T-helper 1 cell (primary cell): ENCODE measurements at places on chromosomes 4 and X.

DNA sequence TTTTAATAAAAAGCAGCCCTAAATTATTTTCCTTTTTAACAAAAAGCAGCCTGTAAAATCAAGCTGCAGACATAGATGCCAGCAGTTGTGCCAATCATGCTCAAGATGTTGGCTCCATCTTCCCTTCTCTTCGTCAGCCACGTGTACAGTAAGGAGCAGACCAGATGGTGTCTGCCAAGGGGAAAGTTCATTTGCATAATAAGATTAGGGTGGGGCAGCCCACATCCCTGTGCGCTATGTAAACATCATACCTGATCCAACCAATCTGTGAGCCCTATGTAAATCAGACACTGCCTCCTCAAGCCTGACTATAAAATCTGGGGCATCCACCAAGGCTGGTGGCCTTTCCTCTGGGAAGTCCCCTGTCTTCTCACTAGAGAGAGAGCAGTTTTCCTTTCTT is 23.1 kb upstream of the C1GALT1C1 start:
- no peak for DNase-seq

- no peak for DNase-seq
Measured at GRCh38 chrX:74781507-74782034, 143.7 kb downstream of the NEXMIF start.

GRCh38 chrX:39823854-39824253 is 273.9 kb downstream of the BCOR start:
- no peak for DNase-seq

DNA sequence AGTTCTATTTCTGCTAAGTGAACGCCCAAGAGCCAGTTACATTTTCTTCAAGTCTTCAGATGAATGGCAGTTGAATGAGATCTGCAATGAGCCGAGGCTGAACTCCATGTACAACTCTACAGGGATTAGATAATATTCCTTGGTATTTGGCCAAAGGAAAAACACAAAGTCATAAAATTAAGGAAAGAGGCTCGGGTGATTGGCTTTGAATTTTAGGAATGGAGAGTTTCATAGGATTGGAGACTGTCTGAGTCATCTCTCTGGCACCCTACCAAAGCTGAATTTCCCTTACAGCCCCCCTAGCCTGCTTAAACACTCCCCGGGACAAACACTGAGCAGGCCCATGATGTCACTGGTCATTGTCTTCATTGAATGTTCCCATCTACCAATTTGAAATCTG is 188.0 kb upstream of the C1QTNF7 start:
- DNase-seq = no peak

DNA sequence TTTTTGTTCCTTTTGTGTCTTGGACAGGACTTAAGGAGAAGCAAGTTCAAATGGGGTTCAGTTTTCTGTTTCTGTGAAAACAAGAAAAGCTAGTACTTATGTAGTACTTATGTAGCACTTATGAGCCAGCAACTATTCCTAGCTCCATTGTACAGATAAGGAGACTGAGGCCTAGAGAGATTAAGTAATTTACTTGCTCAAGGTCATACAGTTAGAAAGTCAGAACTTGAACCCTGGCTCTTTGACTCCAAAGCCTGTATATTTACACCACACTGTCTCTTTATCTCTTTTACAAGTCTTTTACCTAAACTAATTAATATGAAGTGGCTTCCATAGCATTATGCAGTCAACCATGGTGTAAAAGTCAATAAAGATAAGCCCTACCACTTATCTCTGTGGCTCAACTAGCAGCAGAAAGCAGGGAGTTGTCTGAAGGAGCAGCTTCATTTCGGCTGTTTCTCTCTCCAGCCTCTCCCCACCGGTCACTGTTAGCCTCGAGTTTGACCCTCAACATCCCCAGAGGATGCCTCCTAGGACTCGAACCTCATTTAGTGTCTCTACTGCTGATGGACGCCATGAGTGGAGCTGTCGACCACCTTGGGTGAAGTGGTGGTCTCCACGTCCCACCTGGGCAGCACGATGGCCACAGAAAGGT is 209.9 kb downstream of the SHROOM3 start:
- DNase-seq = no peak

DNA sequence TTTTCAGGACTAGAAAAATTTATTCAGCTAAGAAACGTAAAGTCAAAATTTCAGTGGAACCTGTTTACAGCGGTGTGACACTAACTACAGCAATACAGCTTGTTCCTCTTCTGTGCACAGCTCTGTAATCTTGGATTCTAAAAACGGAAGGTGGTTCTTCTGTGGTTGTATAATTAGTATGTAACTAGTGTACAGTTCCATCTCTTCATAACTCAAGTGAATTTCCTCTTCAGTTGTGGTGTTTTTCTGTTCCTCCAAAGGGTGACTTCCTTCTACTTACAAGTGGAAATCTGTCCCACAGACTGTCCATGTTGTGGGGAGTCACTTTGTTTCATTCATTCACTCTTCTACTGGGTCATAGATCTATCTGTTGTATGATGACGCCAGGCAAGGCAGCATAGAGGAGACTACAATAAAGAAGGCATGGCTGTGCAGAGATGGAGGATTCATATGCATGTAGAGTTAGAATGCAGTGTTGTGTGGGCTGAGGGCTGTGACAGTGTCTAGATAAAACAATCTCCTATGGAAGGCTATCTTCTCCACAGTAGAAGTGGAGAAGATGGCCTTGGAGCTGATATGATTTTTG is 5.4 kb downstream of the DAPP1 start:
- DNase-seq = no peak

- DNase-seq = no peak
Measured at GRCh38 chr4:84681486-84682274, 98.8 kb downstream of the CDS1 start.

DNA sequence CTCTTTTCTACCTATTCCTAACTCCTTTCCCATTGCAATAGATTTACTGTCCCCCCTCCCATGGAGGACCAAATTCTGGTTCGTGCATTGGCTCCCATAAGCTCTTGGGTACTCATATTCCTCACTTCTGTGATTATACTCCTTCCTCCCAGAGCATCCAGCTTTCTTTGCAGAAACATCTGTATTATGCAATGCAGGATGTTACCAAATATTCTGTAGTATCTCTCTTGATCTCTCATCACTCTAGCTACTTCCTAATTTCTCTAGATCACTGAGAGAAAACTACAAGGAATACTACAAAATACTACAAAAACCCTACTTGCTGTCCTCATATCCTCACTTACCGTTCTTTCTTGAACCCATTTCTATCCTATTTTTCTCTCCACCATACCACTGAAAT is 395.9 kb upstream of the HS3ST1 start:
- no peak for DNase-seq

DNA sequence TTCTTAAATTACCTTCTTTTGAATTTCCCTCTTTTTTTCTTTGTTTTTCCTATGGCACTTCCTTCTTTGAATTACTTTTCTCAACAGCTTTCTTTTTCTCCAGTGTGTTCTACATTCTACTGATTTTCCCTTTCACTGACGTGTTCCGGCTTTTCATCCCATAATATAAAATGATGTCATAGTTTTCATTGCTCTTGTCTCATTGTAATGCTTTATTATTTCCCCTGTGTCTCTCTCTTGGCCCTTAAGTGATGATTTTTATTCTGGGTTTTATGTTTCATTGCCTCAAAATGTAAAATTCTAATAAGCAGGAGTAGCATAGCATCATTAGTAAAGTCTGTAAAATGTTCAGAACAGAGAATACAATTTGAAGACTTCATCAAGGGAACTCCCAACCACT is 299.3 kb downstream of the KCTD8 start:
- no peak for DNase-seq

- no peak for DNase-seq
Measured at GRCh38 chr4:129603241-129603931, 507.4 kb downstream of the C4orf33 start.

- no peak for DNase-seq
Measured at GRCh38 chrX:149630681-149631233, 835 bp downstream of the TMEM185A start.

DNA sequence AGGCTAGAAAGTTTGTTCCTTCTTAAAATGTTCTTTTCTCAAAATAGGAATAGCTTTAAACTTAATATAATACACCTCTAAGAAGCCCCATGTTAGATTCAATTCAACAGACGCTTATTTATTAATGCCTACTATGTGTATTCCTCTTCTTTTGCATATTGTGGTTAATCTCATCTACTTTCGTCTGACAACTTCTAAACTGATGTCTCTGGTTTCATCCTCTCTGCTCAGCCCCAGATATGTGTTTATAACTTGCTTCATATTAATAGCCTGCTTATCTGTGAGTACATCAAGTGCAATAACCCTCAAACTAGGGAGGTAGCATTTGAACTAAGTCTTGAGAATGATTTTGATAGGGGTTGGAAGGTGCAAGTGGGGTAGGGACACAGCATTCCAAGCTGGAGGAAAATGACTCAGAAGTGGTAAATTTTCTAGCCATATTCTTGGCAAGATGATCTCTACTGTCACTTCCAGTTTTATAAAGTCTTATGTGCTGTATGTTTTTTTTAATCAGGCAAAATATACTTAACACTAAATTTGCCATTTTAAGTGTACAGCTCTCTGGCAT is 37.0 kb downstream of the STK26 start:
- no peak for DNase-seq

DNA sequence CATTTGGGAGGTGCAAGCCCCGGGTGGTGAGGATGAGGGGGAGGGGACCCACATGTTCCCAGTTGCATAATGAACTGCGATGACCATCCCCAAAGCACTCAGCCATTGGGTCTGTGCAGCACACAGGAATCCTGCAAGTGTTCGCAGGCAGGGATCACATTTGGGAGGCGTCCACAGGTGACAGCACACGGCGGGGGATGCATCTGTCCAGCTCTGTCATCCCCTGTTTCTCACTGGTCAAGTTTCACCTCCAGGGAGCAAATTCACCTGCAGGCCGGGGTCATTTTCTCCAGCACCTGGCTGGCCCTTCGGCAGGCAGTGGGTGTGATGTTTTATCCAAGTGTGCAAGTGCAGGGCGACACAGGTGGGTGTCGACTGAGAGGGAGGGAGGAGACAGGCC is 33.3 kb upstream of the SORCS2 start:
- DNase-seq = no peak

DNA sequence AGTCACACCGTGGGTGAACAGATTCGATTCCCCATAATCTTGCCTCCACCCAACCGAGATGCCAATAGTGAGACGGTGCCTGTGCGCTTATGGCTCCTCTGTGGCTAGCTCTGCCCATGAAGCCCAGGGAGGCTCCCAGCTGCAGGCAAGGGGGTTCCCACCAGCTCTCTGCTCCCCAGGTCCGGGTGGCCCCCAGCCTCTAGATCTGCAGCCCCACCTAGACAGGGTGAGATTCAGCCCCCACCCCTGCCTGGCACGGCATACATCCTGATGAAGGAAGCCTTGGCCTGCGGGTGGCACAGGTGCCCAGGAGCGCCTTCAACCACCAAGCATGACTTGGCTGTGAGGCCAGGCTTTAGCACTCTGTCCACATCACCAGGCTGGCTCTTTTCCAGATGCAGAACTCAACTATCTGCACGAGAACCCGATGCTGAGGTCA is 40.6 kb downstream of the WDR1 start:
- no peak for DNase-seq

- DNase-seq = no peak
Measured at GRCh38 chr4:181479141-181479540, 764.1 kb upstream of the TENM3 start.

- no peak for DNase-seq
Measured at GRCh38 chr4:54365691-54366090, 136.6 kb downstream of the PDGFRA start.

GRCh38 chr4:166169111-166169510 is 296.1 kb downstream of the TLL1 start:
- DNase-seq = no peak

DNA sequence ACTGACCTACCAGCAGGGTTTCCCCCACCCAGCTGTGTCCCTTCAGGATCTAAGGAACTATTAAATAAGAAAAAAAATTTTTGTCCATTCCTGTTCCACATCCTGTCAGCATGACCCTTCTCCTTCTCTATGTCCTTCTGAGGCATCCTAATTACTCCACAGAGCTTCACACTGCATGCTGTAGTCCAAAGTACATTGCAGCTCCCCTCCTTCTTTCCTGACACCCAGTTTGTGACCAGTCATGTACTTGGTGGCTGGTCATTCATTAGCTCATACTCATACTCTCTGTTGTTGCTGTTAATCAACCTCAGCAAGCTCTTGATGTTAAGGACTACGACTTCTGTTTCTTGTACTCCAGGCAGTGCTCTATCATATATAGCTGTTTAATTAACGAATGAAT is 2.4 kb upstream of the EGF start:
- no peak for DNase-seq

GRCh38 chr4:89653012-89653411 is 183.9 kb downstream of the SNCA start:
- DNase-seq = no peak

GRCh38 chr4:126916626-126917140 is 716.1 kb upstream of the INTU start:
- DNase-seq = no peak

- no peak for DNase-seq
Measured at GRCh38 chr4:97577004-97577403, 566.3 kb downstream of the STPG2 start.

GRCh38 chr4:86596807-86597206 is 2.7 kb downstream of the PTPN13 start:
- no peak for DNase-seq

DNA sequence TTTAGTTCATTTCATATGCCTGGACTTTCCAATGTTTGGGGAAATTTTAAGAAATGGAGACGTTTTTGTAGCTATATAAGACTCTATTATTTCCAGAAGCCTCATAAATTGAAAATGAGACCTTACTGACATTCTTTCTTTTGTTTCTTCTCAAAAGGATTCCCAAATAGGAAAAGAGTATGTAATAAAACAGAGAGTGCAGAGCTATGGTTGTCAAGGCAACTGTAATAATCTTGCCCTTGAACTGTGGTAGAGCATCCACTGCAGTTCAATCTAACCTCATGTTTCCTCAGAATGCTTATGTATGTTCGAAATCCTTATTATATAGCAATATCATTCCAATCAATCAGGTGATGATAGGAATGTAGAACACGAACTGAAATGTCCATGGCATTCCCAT is 54.1 kb downstream of the AMELX start:
- no peak for DNase-seq

DNA sequence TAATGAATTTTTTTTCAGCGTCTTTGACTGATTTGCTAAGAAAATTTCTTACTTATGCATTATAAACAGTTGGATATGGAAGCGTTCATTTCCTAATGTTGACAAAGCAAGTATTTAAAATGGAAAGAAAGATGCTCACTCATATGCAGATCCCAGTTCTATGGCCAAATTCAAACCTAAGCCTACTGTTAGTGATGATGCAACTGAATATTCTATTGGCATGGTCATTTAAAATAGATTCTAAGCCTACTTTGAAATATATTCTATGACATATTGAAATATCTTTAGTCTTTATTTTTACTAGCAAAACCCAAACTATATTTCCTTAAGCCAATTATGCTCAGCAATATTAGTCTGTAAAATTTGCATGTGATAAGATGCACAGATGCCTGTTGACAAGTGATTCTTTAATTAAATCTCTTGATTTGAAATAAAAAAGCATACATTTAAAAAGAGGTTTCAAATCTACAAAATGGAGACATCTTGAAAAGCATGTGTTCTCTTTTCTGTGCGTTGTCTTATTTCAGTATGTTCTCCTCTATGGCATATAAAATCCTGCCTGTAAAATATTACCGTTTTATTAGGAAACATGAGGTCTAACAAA is 96.6 kb upstream of the NAP1L5 start:
- DNase-seq = no peak

GRCh38 chr4:106775636-106776035 is 260.5 kb downstream of the DKK2 start:
- DNase-seq = no peak
